ENCODE measurements at places on chromosomes 13 and 19.

GRCh38 chr13:35599384-35599783 is 122.9 kb upstream of the MAB21L1 start:
- DNase-seq: no peak

GRCh38 chr19:13506471-13506820 is at the start of gene CACNA1A:
TSS of gene CACNA1A (minus strand) at chr19:13506479. CDS start at chr19:13506224, 255 bp downstream.
- DNase-seq: no peak

DNA sequence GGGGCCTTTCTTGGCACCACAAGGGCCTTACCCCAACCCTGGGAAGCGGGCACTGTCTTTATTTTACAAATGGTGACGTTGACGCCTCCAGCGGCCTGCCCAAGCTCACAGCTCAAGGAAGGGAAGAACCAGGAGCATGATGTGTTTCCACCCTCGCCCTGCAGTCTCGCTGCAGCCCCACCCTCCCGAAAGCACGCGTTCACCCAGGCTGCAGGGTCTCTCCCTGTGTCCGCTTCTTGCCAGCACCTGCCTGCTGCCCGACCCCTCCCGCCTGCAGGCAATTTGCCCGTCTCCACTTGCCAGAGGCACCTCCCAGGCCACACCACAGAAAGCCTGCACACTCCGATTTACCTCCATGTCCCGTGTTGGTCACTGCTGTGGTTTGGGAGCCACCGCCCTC is 76.6 kb downstream of the SLC15A1 start:
- DNase-seq: no peak

GRCh38 chr19:2591537-2592291 is 110.8 kb downstream of the GNG7 start:
- DNase-seq: no peak

DNA sequence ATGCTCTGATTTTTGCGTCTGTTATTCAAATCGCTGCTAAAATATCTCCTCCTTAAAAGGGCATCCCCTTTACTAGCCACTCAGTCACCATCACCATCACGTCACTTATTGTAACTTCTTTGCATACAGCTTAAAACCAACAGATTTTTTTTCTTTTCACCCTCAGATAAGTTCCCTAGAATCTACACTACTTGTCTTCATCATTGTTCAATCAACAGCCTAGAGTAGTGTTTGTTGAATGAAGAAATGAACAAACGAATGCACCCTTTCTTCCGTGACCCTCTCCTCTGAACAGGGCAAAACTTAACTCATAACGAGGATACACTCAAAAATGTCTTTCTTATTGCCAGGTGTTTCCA is 1.1 kb upstream of the AKAP11 start:
- no peak for DNase-seq

DNA sequence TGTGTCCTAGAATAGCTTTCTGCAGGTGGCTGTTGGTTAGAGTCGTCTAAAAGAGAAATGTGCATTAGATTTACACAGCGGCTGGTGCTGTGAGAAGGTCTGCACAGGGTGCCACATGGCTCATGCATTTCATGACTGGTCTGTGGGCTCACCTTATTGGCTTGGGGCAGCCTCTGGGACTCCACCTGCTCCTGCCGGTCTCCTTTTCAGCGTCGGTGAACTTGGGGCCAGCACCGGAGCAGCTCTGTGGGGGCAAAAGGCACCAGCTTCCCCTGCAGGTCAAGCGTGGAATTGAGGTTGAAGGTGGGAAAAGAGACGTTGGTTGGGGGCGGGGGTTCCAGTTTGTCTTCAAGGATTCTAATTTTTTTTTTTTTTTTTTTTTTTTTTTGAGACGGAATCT is 3.1 kb upstream of the PNMA8C start:
- no peak for DNase-seq

DNA sequence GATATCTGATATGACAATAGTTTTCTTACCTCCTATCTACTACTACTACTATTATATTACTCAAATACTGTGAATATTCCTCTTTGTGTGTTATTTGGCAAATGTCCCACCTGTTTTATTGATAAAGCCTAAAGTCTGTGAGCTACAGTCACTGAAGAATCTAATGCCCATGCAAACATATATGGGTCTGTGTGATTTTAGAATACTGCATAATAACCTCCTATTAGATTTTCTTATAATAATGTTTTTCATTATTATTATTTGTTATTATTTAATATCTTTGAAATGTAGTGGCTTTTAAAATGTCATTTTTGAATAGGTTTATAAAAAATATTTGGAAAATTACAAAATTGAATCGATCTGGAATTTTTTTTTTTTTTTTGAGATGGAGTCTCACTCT is 1330.8 kb upstream of the MIR17HG start:
- no peak for DNase-seq

DNA sequence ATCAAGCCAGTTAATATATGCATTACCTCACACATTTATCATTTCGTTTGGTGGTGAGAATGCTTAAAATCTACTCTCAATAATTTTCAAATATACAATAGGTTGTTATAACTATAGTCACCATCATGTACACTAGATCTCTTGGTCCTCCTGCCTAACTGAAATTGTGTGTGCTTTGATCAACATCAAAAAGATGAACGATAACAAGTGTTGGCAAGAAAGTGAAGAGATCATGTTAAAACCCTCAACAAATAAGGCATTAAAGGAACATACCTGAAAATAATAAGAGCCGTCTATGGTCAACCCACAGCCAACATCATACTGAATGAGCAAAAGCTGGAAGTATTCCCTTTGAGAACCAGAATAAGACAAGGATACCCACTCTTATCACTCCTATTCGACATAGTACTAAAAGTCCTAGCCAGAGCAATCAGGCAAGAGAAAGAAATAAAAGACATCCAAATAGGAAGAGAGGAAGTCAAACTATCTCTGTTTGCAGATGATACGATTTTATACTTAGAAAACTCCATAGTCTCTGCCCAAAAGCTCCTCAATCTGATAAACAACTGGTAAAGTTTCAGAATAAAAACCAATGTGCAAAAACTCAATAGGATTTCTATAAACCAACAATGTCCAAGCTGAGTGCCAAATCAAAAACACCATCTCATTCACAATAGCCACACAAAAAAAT is 27.9 kb upstream of the OR10H1 start:
- no peak for DNase-seq

DNA sequence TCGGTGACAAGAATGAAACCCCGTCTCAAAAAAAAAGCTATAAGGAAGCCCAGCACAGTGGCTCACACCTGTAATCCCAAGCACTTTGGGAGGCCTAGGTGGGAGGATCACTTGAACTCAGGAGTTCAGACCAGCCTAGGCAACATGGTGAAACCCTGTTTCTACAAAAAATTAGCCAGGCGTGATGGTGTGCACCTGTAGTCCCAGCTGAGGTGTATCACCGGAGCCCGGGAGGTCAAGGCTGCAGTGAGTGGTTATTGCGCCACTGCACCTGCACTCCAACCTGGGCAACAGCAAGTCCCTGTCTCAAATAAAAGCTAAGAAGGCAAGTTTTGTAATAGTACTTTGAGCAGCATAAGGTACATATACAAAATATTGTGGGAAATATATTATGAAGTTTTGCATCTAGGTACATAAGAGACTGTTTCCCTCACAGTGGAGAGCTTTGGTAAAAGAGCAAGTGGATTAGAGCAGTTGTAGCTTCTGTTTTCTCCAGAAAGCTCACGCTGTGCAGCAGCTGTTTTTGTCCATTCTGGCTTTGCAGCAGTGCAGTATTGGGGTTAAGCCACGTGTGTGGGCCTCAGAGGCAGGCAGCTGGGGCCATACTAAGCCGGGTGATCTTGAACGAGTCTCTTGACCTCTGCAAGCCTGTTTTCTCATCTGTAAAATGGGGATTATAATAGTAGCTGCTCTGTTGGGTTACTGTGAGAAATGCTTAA is 35.4 kb downstream of the ARHGAP35 start:
- no peak for DNase-seq

- no peak for DNase-seq
Measured at GRCh38 chr19:33345163-33345562, 28.3 kb upstream of the CEBPG start.

GRCh38 chr13:34246511-34246910 is 428.6 kb downstream of the RFC3 start:
- DNase-seq: no peak

DNA sequence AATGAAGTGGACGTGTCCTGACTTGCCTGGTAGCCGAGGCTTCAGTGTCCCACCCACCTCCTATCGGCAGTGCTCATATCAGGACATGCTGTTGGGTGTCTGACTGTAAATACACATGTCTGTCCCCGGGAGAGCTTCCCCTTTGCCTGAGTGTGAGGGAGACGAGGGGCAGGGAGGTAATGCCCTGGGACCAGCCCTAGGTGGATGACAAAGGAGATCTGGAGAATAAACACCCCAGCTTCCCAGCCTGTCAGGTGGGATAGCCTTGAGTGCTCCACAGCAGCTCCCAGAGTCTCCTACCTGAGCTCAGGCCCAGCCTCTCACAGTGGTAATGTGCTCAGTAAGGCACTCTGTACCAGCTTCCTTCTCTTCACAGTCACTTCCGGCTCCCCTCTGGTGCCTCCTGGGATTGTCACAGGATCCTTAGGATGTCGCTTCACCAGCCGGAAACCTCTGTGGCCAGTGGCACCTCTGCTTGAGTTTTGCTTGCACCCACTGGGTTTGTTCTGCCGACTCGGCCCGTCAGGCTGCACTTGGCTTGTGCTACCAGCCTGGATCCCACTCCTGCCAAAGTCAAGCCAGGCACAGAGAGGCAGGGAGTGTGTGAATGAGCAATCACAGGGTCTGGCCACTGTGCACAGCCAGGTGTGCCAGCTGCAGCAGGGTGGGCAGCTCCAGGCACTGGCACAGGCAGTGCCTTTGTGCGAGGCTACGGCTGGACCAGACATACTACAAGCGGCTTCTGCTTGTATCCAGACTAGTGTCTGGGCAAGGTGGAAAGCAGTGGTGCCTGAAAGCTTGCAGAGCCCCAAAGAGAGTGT is 54.4 kb upstream of the RGCC start:
- DNase-seq: no peak

- DNase-seq: no peak
Measured at GRCh38 chr13:31111136-31111535, 50.6 kb downstream of the HSPH1 start.

GRCh38 chr13:107367258-107367657 is 799.3 kb upstream of the ARGLU1 start:
- DNase-seq: no peak

DNA sequence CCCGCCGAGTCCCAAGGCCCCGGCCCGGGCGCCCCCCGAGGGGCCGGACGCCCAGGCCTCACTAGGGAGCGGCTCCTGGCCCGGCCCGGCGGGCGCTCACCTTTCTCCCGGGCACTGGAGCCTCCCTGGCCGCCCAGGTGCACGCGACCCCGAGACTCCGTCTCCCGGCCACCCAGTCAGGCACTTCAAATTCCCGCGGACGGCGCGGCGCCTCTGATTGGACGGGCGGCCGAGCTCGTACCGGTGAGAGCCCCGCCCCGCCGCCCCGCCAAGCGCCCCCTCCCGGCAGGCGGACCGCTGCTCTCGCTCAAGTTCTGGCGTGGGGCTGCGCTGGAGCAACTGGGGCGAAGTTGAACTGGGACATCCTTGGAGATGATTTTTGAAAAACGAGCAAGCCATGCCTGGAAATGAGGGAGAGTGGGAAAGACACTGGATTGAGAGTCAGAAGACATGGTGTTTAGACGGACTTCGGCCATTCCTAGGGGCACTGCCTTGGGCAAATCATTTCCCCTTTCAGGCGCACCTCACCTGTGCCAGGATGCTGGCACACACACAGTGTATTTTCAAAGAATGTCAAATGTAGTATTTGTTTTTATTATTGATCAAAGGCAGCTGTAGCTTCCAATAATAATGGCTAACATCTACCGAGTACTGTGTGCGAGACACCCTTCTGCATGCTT is 485.3 kb downstream of the UQCRFS1 start:
- no peak for DNase-seq

DNA sequence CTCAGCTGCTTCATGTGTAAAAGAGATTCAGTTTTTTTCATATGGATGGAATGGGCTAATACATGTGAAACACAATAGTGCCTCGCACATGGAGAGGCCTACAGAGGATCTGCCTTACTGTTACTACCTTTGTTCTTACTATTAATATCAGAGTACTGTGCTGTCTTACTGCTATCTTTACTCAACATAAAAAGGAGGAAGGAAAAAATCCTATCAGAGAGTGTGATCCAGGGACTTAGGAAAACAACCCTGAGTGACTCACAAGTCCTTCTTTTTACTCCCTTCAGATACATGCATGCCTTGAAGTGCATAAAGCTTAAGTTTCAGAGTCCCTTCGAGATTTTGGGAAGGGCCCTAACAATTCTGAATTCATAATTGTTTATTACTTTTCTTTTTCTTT is 136.8 kb downstream of the TBC1D4 start:
- no peak for DNase-seq

DNA sequence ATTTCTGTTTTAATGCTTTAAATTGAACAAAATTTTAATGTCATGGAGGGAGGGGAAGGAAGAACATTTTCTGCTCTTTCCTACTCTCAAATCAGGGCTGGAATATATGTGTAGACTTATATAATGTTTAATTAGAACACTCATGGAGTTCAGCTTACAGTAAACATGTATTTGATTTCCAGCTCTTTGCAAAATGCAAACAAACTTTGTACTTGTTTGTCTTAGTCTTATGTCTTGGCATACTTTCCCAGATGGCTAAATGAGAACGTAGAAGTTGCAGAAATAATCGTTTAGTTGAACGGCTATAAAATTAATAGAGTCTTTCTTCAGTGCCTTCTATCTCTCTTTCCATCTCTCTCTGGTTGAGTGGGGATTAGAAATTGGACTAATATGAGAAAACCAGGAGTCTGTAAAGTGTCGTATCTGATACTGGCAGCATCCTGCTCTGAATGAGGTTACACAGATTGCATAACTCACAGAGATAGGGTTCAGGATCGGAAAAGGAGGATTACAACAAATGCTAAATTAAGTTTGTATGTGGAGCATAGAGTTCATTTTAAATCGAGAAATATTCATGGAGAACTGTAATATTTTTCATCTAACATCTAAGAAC is 82.3 kb downstream of the FGF9 start:
- no peak for DNase-seq

GRCh38 chr19:16258440-16258903 is 60.8 kb downstream of the AP1M1 start:
- no peak for DNase-seq

GRCh38 chr19:30425885-30426838 is 54.0 kb downstream of the ZNF536 start:
- DNase-seq: no peak

DNA sequence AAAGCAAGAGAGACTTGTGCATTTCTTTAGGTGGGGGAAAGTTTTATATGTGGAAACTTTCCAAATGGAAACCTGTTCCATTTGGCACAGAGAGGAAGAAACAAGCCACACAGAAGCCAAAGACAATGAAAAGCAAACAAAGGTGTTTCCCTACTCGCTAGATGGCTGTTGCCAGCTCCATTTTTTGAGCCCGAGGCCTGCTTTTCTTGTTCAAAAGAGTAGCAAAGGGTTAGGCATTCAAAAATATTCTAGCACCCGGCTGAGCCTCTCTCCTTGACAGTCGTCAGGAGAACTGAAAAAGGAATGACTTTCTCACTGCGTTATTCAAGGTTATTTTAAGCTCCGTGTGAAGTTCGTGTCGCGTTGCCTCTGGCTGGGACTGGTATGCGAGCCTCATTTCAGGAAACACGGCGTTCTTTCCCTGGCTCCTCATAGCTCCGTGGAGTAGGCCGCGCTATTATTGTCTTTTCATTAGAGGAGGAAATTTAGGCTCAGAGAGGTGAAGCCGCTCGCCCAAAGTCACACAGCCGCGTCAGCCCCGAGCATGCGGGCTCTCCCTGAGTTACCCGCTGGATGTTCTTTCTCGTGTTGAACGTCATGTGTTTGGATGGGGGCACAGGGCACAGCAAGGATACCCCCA is 7.6 kb downstream of the TRPM4 start:
- DNase-seq: no peak
